ENCODE measurements at places on chromosomes 7 and 10.

DNA sequence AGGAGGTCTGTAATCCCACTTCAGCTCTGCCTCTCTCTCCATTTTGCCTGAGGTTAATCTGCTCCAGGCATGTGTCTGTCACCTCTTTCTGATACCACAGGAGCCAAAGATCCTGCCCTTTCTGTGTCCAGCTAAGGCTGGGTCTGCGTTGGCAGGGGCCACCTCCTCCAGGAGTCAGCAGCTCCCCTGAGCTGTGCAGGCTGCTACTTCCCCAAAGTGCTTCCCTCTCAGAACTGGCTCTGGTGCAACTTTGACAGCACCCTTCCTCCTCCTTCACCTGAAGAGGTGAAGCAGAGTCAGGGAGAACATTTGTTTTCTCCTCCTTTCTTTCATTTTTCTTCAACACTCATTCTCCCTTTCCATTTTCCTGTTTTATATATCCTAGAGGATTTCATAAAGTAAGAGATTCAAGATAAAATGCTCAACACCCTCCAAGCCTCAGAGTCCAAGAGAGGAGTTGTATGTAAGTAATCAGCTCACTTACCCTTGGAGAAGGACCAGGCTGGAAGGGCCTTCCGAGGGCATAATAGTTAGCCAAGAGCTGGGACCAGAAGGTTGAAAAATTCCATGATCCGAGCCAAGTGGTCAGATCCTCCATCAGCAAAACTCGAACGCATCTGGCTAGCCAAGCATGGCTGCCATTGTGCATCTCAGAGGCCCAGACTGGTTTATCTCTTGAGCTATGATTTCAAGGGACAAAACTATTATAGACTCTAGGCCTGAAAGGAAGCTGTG is 257.3 kb downstream of the PTEN start:
- DNase-seq: no peak

DNA sequence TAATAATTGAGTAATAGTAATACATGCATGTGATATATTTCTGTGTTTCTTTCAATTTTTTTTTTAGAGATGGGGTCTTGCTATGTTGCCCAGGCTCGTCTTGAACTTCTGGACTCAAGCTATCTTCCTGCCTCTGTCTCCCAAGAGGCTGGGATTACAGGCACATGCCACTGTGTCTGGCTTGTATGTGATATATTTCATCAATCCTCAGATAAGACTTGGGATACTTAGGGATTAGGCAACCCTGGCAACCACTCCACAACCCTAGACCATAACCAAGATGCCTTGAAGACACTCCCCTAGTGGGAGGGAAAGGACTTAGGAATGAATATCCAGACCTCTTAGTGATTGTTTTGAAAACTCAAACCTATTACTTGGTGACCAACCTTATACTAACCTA is 154.8 kb downstream of the CCDC3 start:
- peak; percentile 17 for DNase-seq

- peak; percentile 36 for DNase-seq
Measured at GRCh38 chr10:92574548-92575261, 812 bp upstream of the IDE start.

DNA sequence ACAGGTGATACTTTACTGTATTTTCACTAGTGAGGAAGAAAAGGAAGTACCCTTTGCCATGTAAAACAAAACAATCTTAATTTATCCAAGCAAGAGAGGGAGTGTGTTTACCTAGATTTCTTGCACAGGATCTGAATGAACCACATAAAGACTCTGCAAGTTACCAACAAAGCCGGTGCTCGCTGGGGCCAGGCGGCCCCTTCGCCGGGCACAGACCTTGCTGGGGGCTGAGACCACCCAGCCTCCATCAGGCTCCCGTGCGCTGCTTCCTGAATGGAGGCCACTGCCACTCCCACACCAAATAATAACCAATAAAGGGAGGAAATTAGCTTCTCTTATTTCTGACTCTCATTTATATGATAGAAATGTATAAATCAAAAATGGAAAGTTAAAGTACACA is 625.0 kb upstream of the ADARB2 start:
- no peak for DNase-seq

DNA sequence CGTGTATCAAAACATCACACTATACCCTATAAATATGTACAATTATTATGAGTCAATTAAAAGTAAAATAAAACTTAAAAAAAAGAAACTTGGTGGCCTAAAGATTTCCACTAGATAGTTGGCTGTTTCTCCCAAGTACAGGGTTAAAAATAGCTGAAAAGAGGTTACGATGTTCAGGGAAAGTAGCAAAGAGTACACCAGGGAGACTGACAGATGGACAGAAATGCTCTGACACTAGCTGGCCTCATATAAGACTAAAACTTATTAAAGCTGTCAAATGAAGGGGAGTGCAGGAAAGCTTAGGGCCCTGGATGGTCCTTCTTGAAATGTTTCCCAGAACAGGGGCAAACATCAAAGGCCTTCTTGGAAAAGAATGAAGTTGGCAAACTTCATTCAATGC is 51.3 kb downstream of the TCAF1 start:
- no peak for DNase-seq

GRCh38 chr10:89466599-89467035 is 52.2 kb downstream of the IFIT5 start:
- peak; percentile 60 for DNase-seq

- DNase-seq: no peak
Measured at GRCh38 chr10:30935078-30935477, 96.6 kb downstream of the ZNF438 start.

DNA sequence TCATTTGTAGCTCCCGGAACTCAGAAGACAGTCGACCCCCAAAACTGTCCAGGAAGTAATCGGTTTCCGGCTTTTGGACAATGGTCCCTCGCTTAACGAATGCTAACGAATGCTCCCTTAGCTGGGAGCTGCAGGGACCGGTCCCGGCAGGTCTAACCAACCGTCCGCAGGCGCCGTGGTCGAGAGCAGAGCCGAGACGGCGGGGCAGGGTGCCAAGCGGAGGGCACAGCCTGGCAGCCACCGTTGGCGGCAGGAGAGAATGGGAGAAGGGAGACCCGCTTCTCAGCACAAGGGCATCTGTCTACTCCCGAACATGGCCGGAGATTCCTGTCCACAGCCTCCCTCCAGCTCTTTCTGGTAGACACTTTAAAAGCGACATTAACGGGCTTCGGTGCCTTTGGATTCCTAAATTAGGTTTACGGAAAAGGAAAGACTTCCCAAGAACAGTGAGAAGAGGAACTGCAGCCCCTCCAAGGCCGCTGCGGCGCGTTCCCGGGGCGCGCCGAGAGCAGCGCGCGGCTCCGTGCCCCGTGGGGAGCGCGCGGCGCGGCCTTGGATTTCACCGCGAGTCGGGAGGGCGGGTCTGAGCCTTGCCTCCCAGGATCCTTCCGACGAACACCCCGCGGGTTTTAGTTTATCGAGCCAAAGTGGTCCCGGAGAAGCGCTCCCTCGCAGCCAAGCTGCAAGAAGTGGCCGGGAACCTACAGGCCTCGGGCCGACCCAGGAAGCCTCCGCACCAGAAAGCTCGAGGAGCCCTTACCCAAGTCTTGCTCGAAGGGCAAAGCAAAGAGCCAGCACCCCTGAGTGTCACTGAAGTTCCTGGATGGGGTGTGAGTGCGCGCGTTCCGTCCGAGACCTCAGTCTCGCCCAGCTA is 3.6 kb upstream of the TBX20 start:
- DNase-seq: no peak

GRCh38 chr10:31698181-31698830 is 230.3 kb downstream of the ARHGAP12 start:
- peak; percentile 91 for DNase-seq

DNA sequence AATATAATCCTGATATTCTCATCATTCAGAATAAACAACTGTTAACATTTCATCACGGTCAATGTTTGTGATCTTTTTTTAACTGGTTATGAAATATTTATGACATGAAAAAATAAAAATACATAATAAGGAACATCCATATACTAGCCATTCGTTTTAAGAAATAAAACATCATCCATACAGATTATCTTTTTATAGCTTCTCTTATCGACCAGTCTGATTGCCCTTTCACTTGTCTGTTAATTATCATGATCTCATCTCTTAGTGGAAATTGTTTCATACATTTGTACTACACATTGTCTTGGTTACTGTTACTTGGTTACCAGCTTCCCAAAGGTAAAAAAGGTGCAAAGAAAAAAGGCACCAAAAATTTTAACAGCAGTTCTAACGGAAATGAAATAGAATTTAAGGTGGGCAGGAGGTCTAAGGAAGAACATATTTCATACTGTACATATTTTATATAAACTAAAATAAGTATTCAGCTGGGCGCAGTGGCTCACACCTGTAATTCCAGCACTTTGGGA is 8.4 kb downstream of the ARHGAP21 start:
- DNase-seq: no peak

GRCh38 chr7:50446542-50446960 is 3.6 kb downstream of the FIGNL1 start:
- DNase-seq: peak; percentile 76

DNA sequence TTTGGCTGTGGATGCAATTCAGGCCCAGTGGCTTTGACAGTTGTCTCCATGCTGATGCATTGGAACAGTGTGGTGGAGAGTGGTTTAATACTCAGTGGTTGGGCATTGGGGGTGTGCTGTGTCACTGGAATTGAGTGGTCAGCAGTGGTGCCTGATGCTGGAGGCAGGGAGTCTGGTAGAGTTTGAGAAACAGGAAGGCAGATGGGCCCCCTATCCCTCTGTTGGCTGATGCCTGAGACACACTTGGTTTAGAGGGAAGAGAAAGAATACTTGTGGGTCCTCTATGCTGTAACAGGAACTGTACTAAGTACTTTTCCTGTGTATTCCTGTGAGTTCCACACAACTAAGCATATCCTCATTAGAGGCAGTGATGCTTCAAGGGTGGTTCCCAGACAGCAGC is 55.4 kb downstream of the EEPD1 start:
- DNase-seq: peak; percentile 41

DNA sequence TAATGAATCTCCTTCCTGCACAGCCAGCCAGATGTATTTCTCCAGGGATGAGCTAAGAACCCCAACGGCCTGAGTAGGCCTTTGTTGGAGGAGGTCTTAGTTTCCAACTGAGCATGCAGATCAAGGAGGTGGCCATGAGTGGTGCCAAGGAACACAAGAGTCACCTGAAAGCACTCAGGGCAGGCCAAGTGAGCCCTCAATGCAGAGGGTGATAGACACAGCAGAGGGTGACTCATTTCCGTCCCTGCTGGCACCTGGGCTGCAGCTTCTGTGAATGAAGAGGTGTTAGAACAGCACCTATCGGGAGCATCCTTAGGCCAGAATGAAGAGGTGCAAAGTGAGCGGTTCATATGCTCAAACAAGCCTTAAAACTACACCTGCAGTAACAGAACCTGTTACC is 211.8 kb downstream of the FRMD4A start:
- DNase-seq: no peak

GRCh38 chr10:26455567-26456315 is 17.6 kb downstream of the APBB1IP start:
- DNase-seq: no peak

GRCh38 chr10:101061624-101062231 is at the start of gene KAZALD1:
Gene KAZALD1, plus strand, starts transcription at chr10:101061989. Its CDS starts 604 bp downstream, at chr10:101062593.
- peak; percentile 71 for DNase-seq

GRCh38 chr7:25481891-25482290 is 253.6 kb upstream of the NPVF start:
- no peak for DNase-seq

GRCh38 chr7:5612695-5613094 is 168.8 kb downstream of the RNF216 start:
- no peak for DNase-seq

DNA sequence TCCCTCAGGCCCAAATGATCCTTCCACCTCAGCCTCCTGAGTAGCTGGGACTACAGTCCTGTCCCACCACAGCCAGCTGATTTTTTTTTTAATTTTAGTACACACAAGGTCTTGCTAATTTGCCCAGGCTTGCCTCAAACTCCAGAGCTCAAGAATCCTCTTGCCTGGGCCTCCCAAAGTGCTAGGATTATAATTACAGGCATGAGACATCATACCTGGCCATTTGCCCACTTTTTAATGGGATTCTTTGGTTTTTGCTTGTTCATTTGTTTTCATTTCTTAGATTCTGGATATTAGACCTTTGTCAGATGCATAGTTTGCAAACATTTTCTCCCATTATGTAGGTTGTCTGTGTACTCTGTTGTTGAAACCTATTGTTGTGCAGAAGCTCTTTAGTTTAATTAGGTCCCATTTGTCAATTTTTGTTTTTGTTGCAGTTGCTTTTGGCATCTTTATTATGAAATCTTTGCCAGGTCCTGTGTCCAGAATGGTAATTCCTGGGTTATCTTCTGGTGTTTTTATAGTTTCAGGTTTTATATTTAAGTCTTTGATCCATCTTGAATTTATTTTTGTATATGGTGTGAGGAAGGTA is 95.2 kb downstream of the GLCCI1 start:
- DNase-seq: peak; percentile 23

DNA sequence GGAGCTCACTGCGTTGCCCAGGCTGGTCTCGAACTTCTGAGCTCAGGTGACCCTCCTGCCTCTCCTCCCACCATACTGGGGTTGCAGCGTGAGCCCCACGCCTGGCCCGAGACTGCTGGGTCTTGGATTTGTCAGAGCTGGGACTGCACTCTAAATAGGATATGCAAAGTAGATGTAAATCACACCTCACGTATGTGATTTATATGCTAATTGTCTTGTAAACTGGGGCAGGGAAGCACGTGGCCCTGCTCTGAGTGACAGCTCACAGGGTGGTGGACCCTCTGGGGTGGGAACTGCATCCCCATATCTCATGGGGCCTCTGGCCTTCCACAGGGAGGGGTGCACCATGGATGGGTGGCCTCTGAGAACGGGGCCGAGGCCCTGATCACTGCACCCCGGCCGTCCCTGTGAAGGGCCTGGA is 34.1 kb downstream of the GET4 start:
- DNase-seq: no peak

- peak; percentile 7 for DNase-seq
Measured at GRCh38 chr10:59283456-59284091, 78.8 kb downstream of the FAM13C start.

- no peak for DNase-seq
Measured at GRCh38 chr7:17940951-17941431, 697 bp upstream of the SNX13 start.

DNA sequence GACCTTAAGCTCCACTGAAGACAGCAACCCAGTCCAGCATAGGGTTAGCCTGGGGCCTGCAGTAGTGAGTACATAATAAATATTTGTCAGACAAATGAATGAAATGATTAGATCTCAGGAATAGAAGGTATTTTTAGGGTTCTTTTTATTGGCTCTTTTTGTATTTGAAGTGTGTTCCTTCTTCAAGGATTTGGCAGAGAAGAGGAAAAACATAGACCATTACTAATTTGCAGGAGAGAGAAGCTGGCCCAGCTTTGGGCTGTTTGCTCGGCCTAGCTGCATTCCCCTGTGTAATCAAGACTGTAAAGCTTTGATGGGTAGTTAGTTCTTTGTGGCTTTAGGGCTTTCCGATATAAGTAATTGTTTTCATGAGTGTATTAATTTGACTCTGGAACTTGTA is 64.2 kb downstream of the CNNM2 start:
- DNase-seq: no peak

All from IMR-90 (cell line).